CD8-positive, alpha-beta memory T cell (primary cell): ENCODE measurements at places on chromosomes 5 and 9. TPM values are rescaled to one million over a fixed set of nuclear protein-coding genes. Genes with fewer than 3 reads are reported as not detected.

DNAJC21 gene
- 31.0 TPM for polyA plus RNA-seq

- no peaks in the 10 kb centered on the region for H3K27me3 ChIP-seq
- DNase-seq, result no peak
- H3K4me1 ChIP-seq, result peaks cover 56% of the 10 kb centered on the region
- no peak overlapping the region for H3K4me3 ChIP-seq
- H3K36me3 ChIP-seq, result no peaks in the 10 kb centered on the region
Observed at GRCh38 chr5:138545919-138546562, 3.0 kb upstream of the ETF1 start.

DNA sequence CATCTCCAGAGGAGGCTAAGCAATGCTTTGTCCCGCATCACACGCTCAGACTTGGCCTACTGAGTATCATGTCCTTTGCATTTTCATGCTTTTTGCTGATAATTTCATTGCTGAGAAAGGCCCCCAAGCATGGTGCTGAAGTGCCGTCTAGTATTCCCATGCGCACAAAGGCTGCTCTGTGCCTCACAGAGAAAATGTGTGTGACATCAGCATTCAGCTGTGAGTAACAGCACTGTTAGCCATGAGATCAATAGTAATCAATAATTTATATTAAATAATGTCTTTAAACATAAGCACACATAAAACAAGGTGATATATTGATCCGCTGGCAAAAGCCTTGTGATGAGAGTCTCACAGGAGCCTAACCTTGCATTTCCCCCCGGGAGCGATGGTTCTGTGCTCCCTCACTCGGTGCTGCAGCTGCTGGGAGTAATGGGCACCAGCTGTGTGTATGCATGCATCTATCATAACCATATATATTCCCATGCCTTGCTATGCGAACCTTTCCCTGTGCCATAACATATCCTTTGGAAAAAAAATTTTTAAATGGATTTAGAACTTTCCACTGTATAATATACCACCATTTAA is 50.4 kb upstream of the RNF130 start:
- H3K4me1 ChIP-seq, result no peaks in the 10 kb centered on the region
- H3K27ac ChIP-seq, result no peak overlapping the region
- H3K27me3 ChIP-seq, result no peaks in the 10 kb centered on the region
- H3K36me3 ChIP-seq, result no peaks in the 10 kb centered on the region
- H3K4me3 ChIP-seq, result no peak overlapping the region
- no peak for DNase-seq

GRCh38 chr5:175821790-175822211 is 49.6 kb upstream of the CPLX2 start:
- H3K36me3 ChIP-seq, result no peaks in the 10 kb centered on the region
- no peak for DNase-seq
- no peaks in the 10 kb centered on the region for H3K4me1 ChIP-seq
- H3K27ac ChIP-seq, result no peak overlapping the region
- no peaks in the 10 kb centered on the region for H3K27me3 ChIP-seq

GRCh38 chr5:144773628-144774027 is 603.0 kb downstream of the KCTD16 start:
- no peak overlapping the region for H3K27ac ChIP-seq
- H3K36me3 ChIP-seq, result no peaks in the 10 kb centered on the region
- H3K27me3 ChIP-seq, result no peaks in the 10 kb centered on the region

- H3K27me3 ChIP-seq, result no peaks in the 10 kb centered on the region
- no peak overlapping the region for H3K4me3 ChIP-seq
- H3K27ac ChIP-seq, result no peak overlapping the region
- no peaks in the 10 kb centered on the region for H3K4me1 ChIP-seq
- DNase-seq, result no peak
Observed at GRCh38 chr5:172502969-172503368, 48.6 kb upstream of the SH3PXD2B start.

DNA sequence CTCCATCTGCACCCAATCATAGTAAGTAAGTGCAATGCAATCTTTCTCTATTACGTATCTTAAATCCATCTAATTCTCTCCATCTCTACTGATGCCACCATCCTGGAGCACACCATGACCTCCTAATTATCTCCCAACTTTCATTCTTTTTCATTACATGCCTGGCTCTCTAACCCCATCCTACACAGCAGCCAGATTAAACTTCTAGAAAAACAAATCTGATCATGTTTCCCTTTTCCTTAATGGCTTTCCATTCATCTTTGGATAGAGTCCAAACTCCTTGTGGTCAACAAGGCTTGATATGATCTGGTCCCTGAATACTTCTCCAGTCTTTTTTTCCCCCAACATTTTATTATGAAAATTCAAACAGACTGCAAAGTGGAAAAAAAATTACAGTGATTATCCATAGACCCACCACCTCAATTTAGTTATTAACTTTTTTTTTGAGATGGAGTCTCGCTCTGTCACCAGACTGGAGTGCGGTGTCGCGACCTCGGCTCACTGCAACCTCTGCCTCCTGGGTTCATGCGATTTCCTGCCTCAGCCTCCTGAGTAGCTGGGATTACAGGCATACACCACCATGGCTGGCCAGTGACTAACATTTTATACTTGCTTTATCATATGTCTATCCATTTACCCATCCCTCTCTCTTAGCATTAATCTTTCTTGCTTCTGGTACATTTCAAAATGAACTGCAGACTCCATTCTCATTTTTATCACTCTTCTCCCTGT is 5.2 kb downstream of the PPP2R2B start:
- H3K36me3 ChIP-seq, result no peaks in the 10 kb centered on the region
- peaks cover 6% of the 10 kb centered on the region for H3K4me1 ChIP-seq
- H3K4me3 ChIP-seq, result no peak overlapping the region
- no peak overlapping the region for H3K27ac ChIP-seq
- H3K27me3 ChIP-seq, result no peaks in the 10 kb centered on the region
